ENCODE measurements at places on chromosomes 6 and 20.

DNA sequence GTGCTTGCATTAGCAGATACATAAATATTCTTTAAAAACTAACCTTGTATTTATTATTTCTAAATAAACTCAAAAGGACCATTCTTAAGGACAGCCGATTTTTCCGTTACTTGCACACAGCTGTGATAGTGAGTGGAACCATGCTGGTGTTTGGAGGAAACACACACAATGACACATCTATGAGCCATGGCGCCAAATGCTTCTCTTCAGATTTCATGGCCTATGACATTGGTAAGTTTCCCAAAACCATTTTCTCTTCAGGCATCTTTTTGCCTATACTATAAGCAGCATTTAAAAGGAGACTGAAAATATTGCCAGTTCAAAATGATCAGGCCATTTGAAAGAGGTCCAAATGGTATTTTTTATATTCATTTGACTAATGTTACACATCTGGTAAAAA lies 92.3 kb downstream of the ATRN start:
- no peak for DNase-seq

GRCh38 chr6:158316022-158316421 lies 3.8 kb downstream of the TULP4 start:
- no peak for DNase-seq

DNA sequence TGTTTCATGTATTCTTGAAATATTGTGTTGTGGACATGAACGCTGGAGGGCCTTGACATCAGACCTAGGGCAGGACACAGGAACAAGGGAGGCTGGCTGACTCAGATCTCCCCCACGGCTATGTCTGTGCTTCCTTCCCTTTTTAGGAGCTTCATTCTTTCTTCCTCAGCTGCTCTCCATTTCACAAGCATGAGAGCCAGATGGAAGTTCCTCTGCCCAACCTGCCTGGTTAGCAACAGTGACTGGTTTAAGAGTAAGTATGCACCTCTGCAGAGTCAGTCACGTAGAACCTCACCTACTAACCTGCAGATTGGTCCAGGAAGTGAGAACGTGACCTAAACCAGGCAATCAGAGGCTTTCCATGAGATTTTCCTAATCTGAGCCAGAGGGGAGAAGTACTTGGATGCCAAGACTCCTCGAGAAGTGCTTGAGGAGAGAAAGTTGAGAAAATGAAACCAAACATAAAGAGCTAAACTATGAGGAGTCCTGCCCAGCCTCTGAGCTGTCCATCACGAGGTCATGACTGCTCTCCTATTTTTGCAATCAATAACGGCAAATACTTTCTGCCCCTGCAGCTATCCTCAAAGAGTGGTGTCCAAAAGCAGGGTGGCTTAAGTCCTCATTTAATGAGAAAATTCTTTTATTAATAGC lies 465.2 kb upstream of the CITED2 start:
- DNase-seq = no peak

DNA sequence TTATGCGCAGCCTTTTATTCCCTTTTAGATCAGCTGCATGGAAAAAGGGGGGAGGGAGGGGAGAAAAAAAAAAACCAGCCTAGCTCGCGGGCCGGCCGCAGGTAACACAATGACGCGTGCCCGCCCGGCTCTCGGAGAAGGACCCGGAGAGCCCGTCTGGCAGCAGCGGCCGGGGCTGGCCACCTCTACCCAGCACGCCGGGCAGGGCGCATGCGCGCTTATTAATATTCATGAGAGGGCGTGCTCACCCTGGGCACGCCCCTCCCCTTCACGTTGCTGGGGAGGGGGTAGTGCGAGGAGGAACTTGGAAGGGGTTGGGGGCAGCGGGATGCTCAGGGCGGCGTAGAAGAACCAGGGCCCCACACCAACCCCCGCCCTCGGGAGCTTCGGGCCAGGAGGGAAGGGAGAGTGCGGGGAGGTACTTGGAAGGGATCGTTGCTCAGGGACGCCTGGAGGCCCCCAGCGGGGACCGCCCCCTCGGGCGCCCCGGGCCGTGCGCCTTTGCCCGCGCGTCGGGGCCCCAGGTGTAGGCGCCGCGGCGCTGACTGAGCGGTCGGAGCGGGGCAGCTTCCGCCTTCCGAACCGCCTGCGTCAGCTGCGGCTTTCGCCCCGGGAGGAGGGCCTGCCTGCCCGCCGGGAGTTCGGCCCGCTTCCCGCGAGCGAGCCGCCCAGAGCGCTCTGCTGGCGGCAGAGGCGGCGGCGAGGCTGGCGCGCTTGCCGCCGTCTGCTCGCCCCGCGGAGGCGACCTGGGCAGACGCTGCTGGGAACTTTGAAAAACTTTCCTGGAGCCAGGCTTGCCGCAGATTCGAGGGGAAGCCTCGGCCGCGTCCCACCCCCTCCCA lies at the start of gene JAG1:
JAG1 (minus strand) TSS at position 158 of the 842 bp plus-strand sequence. CDS start 469 bp downstream, outside the sequence.
- DNase-seq = peak; percentile 99

DNA sequence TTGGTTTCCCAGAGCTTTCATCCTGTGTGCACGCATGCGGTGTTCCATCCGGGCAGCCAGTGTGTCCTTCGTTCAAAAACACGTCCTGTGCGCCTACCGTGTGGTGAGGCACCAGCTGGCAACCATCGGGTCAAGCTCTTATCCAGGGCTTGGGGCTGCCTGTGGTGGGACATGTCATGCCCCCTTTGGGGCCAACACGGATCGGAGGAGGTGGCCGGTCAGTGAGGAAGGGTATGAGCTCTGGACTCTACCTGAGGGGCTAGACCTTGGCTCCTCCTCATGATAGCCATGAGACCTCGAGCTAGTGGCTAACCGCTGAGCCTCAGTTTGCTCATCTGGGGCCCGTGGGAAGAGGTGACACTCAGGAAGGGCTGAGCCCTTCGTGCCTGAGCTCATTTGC lies 158.5 kb upstream of the PMEPA1 start:
- DNase-seq = no peak

DNA sequence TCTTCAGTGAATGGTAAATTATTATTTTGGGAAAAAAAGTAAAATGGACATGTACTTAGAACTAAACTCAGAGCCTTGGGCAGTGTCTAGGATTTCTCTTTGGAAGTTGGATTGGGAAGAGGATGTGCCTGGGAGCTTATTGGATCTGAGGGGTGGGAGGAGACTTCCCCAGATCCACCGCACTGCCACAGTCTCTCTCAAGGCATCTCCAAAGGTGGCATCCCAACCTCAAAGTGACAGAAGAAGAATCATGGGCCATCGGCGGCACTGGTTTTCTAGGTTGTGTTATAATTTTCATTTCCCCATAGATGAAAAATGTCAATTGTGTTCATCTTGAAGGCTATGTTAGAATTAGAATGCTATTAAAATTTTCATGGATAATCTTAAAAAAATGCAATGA lies 66.8 kb upstream of the CD93 start:
- no peak for DNase-seq

GRCh38 chr20:32230707-32231106 lies 23.0 kb downstream of the POFUT1 start:
- no peak for DNase-seq

DNA sequence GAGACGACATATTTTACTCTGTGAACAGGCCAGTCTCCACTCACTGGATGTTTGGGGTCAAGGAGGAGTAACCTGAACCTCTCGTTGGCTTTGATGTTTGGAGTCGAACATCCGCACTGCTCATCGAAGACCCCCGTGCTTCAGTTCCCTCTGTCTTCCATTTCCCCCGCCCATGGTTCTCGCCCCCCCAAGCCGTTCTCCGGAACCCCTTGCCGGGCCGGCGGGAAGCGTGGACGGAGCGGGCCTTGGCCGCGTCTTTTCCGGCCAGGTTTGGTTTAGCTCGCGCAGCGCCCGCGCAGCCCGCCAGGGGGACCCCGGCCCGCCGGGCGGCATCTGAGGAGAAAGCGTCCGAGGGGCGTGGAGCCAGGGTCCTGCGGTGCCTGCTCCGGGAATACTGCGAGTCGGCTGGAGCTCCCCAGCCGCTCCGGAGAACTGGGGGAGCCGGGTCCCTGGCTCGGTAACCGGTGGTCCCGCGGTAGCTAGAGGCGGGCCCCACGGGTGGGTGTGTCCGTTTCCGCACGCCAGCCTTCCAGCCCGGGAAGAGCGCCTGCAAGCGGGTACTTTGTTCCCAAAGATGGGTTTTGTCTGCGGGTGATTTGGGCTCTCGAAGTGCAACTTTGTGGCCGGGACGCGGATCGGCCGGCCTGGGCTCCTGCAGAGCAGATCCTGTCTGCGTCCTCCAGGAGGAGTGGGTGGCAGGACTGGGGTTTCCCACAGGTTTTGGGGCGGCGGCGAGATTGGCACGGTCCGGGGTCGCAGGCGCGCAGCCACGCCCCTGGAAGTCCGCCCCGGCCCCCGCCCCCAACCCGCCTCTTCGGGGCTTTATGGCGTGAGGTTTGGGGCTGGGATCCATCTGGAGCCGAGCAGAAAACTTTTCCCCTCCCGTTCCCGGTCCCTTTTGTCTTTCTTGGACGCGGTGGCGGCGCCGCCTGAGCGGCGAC lies at the start of gene TMEM200A:
TMEM200A (plus strand) TSS at position 852 of the 941 bp plus-strand sequence. CDS start 74,406 bp downstream, outside the sequence.
- peak; percentile 84 for DNase-seq

GRCh38 chr20:12936524-12936923 lies 72.2 kb upstream of the SPTLC3 start:
- DNase-seq = no peak

DNA sequence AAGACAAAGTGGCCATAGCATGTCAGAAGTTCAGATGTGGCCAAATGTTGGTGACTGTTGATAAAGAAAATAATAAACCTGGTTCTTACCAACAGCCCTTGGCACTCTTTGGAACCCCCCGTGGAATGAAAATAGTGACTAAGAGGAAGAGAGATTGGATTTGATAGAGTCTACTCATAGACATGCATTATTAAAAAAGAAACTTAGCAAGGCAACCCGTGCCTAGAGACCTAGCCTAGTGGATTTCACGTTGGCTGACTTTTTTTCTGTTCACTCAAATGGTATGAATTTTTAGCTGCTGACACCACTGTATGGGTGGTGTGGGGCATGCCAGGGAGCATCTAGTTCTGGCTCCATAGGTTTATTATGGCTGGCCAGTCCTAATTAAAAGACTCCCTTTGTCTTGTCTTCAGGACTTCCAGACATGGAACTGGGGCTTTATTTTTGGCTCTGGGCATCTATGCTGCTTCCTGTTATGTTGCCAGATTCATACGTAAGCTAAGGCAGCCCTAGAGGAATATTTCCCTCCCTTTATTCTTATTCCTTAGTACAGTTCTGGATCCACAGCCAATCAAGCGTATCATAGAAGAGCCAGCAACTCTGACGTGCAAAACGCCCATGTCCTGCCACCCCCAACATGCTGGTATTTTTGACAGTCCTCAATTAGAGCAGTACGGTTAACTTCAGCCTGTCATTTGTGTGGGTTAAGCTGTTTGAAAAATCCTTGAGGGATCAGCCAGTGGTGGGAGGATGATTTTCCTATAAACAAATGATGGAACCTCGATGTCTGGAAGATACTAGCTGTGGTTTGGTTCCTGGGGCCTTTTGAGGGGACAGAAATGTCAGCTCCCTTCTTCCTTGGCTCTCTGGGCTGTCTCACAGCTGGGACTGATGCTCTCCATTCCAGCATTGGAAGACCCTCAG lies 127.5 kb downstream of the ISM1 start:
- no peak for DNase-seq

DNA sequence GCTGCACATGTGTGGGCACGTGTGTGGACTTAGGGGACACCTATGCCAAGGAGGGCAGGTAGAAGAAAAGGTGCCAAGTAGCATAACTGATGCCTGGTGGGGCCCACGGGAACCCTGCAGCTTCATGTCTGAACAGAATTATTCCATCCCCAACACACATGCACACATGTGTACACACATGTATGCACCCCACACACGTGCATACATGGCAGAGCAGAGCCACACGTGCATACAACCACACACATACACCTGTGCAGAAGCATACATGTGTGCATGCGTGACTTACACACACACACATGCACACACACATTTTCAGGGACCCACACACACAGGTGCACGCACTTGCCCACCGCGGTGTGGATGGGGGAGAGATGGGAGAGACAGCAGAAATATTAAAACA lies 51.7 kb upstream of the CHRNA4 start:
- no peak for DNase-seq

All from SK-N-SH (cell line).